HuH-7 (cell line): ENCODE measurements at places on chromosomes 4 and X.

GRCh38 chr4:131251321-131251720 lies 1897.8 kb upstream of the PCDH10 start:
- DNase-seq, result no peak

GRCh38 chr4:109601336-109601735 lies 41.3 kb downstream of the MCUB start:
- DNase-seq, result no peak

DNA sequence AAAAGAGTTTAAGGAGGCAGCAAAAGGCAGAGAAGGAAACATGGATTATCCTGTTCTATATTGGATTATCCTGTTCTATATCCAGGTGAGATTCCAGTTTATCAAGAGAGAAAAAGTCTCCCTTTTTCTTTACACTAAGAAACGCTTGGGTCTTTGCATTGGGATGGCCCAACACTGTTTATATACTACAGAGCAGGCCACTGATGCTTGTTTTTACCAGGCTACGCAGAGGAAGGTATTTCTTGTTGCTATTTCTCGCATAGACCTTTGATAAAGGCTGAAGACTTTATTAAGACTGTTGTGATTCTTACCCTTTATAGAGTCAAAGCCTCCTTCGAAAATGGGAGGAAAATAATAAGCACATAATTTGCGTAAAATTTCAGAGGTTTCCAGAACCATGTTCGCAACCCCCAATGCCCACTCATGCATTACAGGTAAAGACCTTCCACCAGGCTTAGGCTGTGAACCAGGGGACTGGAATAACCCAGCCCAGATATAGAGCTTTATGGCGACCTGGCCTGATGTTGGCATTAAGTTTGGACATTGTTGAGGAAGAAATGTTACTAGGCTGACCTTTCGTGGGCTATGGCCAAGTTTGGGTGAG lies 218.3 kb downstream of the PTTG2 start:
- DNase-seq, result no peak

DNA sequence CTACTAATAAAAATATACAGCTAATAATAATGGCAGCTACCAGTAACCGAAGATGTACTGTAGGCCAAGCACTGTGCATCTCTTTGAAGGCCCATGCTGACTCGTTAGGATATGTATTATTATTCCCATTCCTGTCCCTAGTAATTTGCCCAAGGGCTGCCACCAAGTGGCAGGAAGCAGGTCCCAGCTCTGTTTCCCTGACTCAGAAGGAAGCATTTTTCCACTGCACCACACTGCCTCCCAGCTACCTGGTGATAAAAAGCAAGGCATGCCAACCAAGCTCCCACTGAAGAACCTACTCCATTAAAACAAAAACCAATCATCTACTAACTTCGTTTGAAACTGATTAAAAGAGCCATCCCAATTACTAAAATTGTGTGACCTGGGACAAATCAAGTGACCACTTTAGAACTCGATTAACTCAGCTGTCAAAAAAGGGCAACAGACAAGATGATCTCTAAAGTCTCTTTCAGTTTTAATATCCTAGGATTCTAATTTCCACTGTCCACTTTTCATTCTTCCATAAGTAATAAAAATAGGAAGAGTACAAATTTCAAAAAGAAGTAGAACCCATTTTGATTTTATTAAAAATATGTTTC lies 24.3 kb upstream of the PGM2 start:
- peak; percentile 61 for DNase-seq

GRCh38 chrX:100696699-100697351 lies 35.1 kb downstream of the SYTL4 start:
- no peak for DNase-seq

DNA sequence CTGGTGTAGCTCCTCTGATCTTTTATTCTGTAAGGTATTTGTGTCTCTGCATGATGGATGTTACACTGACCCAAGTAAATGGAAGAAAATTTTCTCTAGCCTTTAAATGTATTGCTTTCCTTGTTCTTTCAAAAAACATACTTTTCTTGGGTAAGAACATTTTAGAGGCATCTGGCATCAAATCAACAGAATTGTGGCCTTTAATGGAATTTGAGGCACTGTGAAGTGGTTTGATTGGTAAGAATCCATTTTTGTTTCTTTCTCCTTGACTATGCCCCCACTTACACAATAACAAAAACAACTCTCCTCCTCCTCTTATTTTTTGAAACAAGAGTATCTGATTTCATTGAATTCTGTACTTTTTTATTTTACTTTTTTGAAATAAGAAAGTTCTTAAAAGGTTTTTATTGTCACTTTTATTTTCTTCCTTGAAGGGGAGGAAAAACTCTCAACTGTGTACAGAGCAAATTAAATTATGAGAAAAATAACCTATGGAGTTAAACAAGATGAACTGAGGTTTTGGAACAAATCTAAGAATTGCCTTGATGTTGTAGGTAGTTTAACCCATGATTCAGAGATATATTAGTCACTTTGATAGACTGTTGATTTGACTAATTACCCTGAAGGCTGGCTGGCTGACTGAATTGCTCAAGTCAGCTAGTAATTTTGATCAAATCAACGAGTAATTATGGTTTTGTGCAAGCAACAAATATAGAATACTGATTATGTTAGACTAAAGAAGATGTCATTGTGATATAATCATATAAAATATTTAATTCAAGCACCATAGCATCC lies 146.4 kb downstream of the FHIP1A start:
- DNase-seq, result no peak

DNA sequence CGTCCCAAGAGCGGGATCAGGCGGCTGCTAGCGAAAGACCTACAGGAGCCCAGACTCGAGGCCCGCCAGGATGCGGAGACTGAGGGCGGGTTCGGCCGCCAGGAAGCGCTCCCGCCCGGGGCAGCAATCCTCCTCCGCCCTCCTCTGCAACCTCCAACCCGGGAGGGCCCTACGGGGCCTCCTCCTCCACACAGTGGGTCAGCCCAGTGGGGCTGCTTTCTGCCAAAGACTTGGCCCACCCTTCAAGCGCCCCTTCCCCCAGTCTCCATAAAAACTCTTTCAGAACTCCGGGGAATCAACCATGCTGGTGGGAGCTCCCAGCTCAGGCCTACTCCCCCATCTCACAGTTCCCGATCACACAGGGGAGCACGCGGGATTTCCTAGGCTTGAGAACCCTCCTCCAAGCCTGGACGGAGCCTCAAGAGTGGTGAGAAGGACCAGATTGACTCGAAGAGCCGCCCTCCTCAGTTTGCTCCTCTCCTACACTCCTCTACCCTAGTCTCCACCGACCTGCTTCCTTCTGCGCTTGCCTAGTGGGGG lies 77.5 kb downstream of the RLIM start:
- DNase-seq, result no peak

GRCh38 chrX:134566506-134566905 lies 91.8 kb downstream of the PLAC1 start:
- no peak for DNase-seq

GRCh38 chr4:117134386-117134785 lies 49.0 kb upstream of the TRAM1L1 start:
- DNase-seq, result no peak

DNA sequence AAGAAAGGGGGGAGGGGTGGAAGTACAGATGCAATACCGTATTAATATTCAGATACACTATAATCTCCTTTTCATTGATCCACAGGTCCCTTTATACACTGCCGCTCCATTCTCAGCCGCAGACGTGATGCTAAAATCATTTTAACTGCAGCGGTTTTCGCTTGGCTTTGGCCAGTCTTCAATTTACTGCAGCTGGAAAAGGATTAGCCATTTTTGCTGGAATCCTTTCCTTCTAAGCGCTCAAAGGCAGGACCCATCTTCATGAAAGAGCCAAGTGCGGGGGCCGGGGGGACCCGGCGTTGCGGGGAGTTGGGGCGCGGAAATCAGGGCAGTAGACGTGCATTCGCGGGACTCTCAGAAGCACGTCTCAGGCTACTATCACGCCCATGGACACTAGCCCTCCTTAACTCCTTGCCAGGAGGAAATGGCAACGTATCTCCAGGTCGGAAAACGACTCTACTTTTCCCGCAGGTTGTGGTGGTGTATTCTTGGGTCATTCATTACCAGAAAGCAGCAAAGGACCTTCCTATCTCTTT lies 1.7 kb upstream of the PCDH10 start:
- DNase-seq, result no peak

GRCh38 chr4:185282968-185283367 lies 73.6 kb downstream of the SNX25 start:
- DNase-seq, result no peak

DNA sequence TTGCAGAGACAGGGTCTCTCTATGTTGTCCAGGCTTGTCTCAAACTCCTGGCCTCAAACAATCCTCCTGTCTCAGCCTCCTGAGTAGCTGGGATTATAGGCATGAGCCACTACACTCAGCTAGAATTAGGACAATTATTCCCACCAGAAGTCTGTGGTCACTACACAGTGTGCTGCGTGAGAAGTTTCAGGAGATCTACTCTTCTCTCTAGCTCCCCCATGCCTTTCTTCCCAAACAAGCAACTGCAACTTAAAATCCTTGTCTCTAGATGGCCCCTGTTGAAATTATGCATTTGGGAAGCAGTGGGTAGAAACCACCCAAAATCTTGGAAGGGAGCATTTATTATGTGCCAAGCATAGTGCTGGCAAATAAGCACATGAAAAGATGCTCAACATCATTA lies 21.1 kb upstream of the MAP7D3 start:
- no peak for DNase-seq

- no peak for DNase-seq
Observed at GRCh38 chrX:40192196-40192595, 94.4 kb upstream of the BCOR start.

- DNase-seq, result no peak
Observed at GRCh38 chrX:13001961-13002671, 27.2 kb downstream of the TMSB4X start.

- DNase-seq, result no peak
Observed at GRCh38 chr4:173088144-173088543, 80.5 kb upstream of the GALNT7 start.

GRCh38 chr4:39812500-39812899 lies 114.6 kb downstream of the UBE2K start:
- no peak for DNase-seq

GRCh38 chr4:109985993-109986974 lies 73.6 kb downstream of the EGF start:
- no peak for DNase-seq

DNA sequence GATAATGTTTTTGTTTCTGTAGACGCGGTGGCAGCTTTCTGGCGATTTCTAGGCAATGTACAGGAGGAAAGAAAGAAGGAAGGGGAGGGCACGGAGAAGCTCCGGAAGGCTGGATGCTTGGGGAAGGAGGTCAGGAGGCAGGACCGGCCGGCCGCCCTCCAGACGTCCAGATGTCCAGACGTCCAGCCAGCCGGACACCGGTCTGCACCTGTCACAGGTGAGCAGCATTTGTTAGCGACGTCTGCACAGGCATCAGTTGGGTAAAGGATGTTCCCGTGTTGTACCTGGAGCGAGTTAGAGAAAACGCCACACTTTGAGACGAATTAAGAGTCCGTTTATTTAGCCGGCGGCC lies 90.0 kb upstream of the PPP2R3B start:
- DNase-seq, result no peak

- DNase-seq, result no peak
Observed at GRCh38 chr4:40586034-40586433, 43.6 kb downstream of the RBM47 start.

DNA sequence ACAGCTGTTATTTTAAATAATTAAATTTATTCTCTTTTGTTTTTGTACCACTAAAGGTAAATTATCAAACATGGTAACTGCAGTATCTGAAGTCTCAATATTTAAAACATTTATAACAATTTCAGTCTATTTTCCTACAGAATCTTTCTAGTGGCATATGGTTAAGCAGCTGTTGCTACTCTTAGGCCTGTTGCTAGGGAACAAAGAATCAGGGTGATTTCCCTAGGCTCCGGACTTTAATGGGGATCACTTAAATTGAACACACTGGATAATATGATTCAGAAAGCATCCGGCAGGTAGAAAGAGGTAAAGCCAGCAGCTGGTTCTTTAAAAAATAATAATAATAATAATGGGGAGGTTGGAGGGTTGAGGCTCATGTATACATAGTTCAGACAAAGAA lies 17.6 kb downstream of the FBXO8 start:
- DNase-seq, result no peak

- no peak for DNase-seq
Observed at GRCh38 chr4:2744576-2745270, 11.4 kb downstream of the TNIP2 start.

- DNase-seq, result no peak
Observed at GRCh38 chr4:74190919-74191397, 33.0 kb downstream of the MTHFD2L start.

GRCh38 chr4:82988323-82988832 lies 22.2 kb downstream of the LIN54 start:
- DNase-seq, result no peak

DNA sequence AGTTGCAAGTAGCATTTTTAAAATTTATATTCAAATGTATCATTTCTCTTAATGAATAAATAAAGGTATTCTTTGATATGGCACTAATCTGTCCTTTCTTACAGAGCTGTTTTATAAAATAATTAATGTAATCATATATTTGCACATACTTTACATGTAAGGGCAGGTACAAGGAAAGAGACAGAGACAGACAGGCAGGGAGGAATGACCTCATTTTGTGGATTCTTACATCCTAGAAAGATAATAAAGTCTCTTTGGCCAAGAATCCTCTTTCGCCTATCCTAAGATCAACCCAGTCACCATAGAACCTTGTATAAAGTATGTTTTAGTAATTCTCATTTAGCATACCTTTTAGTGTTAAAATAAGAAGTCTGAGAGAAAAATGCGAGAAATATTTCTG lies 98.5 kb upstream of the CTSO start:
- DNase-seq, result no peak

DNA sequence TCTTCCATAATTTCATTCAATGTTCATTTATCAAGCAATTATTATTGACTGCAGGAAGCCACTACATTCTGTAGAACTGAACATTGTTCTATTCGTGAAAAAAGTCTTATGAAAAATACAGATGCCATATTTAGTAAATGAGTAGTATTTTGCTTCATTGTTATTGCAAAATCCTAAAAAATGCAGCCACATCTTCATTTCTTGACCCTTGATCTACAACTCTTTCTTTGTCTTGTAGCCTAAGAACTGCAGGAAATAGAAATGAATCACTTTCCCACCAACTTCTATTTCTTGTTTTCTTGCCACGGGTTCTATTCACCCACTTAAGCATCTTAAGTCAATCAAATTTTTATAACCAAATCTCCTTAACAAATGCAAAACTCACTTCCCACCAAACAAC lies 63.3 kb downstream of the KCNIP4 start:
- no peak for DNase-seq

- DNase-seq, result no peak
Observed at GRCh38 chr4:139965789-139966188, 188.2 kb downstream of the MAML3 start.
